Heart right ventricle (tissue), 16 donors: ENCODE measurements at places on chromosomes 2 and 18. TPM values are rescaled to one million over a fixed set of nuclear protein-coding genes. Genes with fewer than 3 reads are reported as not detected.

The IL36A gene
- polyA plus RNA-seq: not detected

The SNED1 gene
- polyA plus RNA-seq: 4.2 TPM

The CHAC2 gene
- polyA plus RNA-seq: 2.0 TPM

The ANKRD29 gene
- polyA plus RNA-seq: 2.1 TPM

The UGT1A5 gene
- not detected for polyA plus RNA-seq

The SPP2 gene
- not detected for polyA plus RNA-seq

The CFAP65 gene
- polyA plus RNA-seq: not detected

The MARCO gene
- polyA plus RNA-seq: 10.1 TPM

The LYG2 gene
- polyA plus RNA-seq: not detected

The ITGB6 gene
- 0.73 TPM for polyA plus RNA-seq

The SERPINB3 gene
- polyA plus RNA-seq: 0.14 TPM

The CDH2 gene
- 50.3 TPM for polyA plus RNA-seq
